ENCODE measurements at places on chromosomes 13 and 19.

DNA sequence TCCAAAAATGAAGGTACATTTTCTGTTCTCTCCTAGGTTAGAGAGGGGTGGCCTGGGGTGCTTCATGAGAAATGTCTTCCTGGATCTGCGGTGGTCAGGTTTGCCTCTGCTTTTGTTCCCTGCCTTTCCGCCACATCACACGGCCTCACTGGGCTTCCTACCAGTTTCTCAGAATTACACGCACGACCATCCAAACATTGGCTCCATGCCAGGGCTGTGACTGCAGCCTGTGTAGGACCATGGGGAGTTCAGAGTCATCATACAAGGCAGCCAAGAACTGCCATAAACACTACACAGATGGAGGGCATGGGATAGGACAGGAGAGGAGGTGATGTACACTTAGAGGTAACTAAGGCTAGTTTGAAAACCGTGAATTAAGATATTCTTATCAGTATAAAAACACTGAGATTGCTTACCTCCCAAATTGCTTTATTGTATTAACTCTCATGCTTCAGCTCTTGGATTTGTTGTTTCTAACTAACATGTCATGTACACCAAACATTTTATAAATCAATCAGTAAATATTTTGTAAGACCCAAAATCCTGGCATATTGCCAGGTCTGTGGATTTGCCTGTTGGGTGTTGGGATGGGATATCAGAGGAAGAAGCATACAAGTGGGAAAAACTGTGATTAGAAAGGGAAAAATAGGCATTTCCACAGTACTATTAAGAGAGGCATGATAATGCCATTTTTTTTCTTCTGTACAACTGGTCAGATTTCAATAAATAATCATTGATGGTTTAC lies 45.2 kb downstream of the CDADC1 start:
- no peak for DNase-seq

DNA sequence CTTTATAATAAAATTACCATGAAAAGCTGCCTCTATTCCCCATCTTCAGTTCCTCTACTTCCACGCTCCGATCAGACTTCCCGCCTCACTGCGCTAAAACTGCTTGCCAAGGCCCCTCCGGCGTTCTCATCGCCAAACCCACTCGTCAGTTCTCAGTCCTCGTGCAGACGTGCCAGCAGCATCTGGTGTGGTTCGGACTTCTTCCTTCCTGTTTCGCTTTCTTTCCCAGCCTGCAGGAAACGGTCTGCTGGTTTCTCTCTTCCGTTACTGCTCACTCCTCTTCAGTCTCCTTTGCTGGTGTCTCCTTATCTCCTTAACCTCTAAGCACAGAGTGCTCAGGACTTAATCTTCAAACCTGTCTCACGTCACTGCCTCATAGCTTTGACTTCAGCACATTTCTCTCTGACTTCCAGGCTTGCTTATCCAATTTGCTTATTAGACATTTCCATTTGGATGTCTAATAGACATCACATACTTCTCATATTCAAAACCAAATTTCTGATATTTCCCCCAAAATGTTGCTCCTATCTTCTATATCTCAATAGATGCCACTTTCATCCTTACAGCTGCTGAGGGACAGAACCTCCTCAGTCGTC lies 40.3 kb downstream of the RCBTB2 start:
- DNase-seq = peak; percentile 41

DNA sequence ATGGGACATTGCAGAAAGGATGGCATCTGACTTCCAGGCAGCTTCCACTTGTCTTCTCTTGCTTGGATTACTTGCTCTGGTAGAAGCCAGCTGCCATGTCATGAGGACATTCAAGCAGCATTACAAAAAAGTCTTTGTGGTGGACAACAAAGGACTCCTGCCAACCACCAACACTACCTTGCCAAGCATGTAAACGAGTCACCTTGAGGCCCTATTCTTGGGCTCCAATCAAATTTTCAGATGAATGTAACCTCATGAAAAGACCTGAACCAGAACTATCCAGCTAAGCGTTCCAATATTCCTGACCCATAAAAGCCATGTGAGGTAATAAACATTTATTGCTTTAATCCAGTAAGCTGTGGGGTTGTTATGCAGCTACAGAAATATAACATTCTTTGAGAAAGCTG lies 12.5 kb downstream of the PROSER1 start:
- no peak for DNase-seq

DNA sequence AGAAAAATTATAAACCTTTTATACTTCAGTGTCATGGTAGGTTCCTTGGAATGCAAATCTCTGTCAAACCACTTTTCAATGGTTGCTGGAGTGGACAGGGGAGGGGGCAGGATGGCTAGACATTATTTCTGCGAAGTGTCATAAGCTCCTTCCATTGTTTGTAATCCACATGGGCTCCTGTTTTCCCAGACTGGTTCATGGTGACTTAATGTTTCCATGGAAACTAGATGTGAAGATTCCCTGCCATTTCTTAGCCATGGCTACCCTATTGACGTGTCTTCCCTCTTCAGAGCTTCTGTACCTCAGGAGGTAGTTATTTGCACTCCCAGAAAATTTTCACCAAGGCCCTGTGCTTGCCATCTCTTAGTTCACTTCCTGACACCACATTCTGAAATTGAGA lies 95.3 kb downstream of the UFM1 start:
- no peak for DNase-seq

DNA sequence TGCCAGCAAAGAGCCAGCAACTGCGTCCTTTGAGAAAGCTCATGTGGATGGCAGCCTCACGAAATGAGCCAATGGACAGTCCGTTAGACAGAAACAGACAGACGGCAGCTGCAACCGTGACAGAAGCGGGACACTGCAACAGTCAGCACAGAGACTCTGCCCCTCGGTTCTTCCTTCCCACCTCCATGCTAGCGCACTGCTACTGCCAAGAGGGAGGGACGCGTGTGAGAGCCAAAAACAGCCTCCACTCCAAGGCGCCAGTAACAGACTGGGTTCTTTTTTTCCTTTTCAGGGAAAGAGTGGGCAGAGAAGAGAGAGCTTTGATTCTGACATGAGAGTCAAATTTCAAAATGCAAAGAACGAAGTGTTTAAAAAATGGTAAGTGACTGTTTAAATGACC lies 77.5 kb downstream of the SERP2 start:
- no peak for DNase-seq

Data from T-helper 2 cell (primary cell).